ENCODE measurements at places on chromosomes 7 and 10.

GRCh38 chr7:51299391-51300133 lies 17.0 kb downstream of the COBL start:
- no peak for DNase-seq

- DNase-seq, result no peak
Observed at GRCh38 chr10:113434950-113435349, 117.9 kb upstream of the HABP2 start.

GRCh38 chr10:12974491-12975199 lies 26.9 kb downstream of the CCDC3 start:
- no peak for DNase-seq

GRCh38 chr10:110862961-110863360 lies 8.8 kb upstream of the PDCD4 start:
- DNase-seq, result no peak

DNA sequence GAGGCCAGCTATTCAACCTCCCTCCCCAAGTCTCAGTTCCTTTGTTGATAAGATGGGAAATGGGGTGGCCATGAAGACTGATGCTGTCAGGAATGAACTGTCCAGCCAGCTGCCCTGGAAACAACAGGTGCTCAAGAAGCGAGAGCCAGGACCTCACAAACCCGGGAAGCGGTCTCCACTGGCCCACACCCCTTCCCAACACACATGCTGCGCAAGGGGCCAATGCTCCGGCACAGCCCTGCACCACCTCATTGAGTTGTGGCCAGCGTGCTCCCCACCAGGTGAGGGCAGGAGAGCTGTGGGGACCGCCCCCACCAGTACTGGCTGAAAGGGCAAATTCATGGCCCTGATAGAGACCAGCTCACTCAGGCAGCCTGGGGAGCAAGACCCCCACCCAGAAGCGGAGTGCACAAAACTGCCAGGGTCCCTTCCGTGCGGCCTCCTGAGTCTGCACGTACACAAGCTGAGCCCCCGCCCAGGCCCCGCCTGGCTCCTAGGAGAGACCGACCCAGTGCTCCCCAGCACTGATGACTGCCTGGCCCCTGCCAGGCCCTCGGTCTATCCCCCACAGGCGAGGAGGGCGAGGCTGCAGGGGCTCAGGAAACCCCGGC lies 216.6 kb downstream of the MAD1L1 start:
- no peak for DNase-seq

DNA sequence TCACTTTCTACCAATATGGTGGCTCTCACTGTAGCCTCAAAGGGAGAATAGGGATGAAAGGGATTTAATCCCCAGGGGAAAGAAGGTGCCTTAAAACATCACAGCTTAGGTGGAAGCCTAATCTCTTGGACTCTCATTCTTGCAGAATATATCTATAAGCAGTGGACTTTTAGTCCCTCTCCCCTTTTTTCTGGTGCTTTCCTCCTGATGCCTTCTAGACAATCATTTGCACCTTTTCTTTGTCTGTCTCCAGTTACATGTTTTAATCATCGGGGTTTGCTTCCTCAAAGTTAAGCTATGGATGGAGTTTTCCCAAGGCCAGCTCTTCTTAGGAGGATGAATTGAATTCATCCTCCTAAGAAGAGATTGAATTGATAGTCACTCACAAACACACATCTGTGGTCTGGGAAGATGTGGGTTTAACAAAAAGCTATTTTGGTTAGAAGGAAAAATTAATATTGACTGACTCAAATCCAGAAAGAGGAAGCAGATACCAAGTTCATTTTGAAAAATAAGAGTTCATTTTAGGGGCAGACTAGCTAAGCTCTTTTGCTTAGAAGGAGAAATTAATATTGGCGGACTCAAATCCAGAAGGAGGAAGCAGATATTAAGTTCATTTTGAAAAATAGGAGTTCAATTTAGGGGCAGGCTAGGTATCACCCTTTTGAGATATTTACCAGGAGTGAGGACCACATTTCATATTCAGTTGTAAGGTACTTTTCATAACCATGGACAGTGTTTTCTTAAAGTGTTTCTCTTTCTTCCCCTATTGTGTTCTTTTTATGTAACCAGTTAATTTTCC lies 35.2 kb upstream of the PLEKHS1 start:
- no peak for DNase-seq

- DNase-seq, result no peak
Observed at GRCh38 chr7:18903695-18904094, 213.7 kb downstream of the TWIST1 start.

DNA sequence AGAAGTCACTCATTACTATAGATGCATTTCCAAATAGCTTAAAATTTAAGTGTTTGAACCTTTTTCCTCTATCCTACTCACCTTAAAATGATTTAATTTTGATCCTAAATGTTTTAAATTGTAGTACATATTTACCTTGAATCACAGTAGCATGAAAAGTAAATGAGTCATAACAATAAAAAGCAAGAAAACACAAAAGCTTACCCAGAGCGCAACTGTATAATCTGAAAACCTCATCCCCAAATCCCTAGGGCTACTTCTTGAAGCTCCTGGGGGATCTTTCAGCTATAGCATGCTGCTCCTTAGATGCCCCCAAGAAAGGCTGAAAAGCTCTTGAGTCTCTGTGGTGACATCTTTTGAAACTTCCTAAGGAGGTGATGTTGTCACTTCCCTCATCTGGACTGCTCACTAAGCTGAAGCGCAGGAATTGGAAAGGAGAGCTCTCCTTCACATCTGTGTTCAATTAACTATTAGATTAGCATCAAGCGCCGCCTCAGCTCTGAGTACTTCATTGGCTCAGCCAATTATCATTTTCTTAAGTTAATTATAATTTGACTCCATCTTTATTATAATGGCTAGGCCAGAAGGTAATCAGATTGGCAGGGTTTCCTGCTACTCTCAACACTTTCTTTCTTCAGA lies 60.2 kb downstream of the SEMA3E start:
- no peak for DNase-seq

- DNase-seq, result no peak
Observed at GRCh38 chr7:121608785-121609184, 212.7 kb upstream of the FAM3C start.

GRCh38 chr10:17239345-17240085 lies 11.5 kb downstream of the VIM start:
- DNase-seq, result no peak

DNA sequence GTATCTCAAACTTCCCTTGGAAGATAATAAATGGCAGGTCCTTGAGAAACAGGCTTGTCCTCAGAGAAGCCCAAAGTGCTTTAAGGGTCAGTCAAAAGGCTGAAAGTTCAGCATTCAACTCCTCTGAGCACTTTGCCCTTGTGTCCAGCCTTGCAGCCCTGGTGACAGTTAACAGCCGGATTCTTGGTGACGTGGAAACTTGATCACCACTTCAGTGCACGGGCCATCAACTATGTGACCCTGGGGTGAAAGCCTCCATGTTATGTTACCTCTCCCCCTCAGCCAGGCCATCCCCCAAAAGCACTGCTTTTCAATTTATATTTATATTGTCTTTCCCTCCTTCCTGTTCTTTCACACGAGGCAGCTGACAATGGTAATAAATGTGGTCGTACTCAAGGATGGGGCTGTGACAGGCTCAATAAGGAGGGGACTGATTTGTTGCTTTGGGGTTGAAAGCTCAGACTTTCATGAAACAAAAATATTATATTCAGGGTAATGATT lies 164.0 kb upstream of the NRP1 start:
- DNase-seq, result no peak

- DNase-seq, result no peak
Observed at GRCh38 chr10:127198307-127198706, 1.9 kb upstream of the INSYN2A start.

DNA sequence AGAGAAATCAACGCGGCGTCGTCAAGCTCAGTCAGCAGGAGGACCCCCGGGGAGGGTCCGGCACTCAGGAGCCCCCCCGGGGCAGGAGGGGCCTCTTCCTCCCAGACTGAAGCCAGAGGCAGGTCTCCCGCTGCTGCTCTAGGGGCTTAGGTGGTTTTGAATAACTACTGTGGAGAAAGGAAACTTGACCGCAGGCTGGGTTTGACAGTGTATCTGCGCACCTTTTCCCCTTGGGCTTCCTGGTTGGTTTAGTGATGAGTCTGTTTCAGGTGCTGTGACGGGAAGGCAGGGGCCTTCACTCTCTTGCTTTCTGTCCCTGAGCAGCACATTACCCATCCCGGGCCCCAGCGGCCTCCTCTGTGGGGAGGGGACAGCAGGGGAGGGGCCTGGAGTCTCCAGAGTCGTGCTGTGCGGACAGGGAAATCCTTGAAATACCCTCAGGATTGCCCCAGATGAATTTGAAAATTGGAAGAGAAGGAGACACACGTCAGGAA lies 262.2 kb downstream of the ADARB2 start:
- no peak for DNase-seq

Data from activated T-cell treated with anti-CD3 and anti-CD28 coated beads, Interleukin-2, amount 50 U/mL, for 72 hours (primary cell).